Activated naive CD8-positive, alpha-beta T cell treated with anti-CD3 and anti-CD28 coated beads, Interleukin-2, amount 50 U/mL, for 16 hours (primary cell): ENCODE measurements at places on chromosomes 5 and 9.

- DNase-seq, result no peak
Observed at GRCh38 chr5:172801179-172801671, 30.2 kb upstream of the DUSP1 start.

DNA sequence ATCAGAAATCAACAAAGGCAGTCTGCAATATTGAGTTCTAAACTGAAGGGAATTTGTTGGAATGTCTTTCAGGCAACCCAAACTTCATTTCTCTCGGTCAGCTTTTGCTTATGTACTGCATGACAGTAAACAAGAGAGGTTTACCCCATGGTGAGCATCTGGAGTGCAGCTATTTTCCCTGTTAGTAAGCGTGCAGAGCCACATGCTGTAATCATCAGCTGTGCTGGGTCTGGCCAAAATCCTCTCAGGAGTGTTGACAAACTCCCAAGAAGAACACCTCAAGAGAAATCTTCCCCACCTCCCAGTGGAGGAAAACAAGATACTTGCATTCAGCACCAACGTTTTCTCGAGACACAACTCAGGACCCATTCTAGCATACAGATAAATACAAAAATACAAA, 83.6 kb upstream of the ADAMTSL1 start:
- no peak for DNase-seq

DNA sequence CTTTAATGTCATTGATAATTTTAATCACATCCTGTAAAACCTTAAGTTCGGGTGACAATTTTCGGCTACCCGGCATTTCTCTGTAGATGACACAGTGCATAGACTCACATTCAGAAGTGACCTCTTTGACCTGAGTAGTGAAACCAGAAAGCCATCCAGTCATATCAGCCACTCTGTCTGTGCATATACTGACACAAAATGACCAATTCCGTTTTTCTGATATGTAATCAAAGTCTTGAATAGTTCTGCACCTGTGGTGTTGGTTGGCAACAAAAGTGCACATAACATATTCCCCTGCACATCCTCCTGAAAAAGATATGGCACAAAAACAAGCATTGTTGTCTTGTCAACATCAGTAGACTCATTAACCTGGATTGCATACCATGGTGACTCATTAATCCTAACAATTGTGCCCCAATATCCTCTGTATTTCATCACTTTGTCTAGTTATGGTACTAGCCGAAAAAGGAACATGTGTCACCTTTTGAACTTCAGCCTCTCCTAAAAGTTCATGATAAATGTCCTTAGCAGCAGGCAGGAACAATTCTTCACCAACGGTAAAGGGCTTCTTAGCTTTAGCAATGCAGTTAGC, 4.6 kb upstream of the HNRNPA0 start:
- no peak for DNase-seq

DNA sequence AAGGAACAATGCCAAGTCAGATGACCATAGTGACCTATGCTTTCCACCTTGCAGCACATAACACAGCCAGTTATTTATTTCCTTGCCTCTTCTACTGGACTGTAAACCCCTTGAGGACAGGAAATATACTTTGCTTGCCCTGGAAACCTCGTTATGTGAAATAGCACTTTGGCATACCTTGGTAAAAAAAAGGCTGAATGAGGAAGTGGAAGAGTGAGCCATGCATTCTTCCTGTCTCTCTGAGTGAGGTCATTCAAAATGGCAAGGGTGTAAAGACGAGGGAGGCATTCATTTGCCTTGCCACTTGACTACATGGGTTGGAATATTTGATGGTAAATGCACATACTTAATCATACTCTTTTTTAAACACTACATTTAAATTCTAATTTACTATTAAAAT, 42.8 kb upstream of the SVEP1 start:
- no peak for DNase-seq

GRCh38 chr5:118789366-118789765, 199.0 kb downstream of the DTWD2 start:
- no peak for DNase-seq

DNA sequence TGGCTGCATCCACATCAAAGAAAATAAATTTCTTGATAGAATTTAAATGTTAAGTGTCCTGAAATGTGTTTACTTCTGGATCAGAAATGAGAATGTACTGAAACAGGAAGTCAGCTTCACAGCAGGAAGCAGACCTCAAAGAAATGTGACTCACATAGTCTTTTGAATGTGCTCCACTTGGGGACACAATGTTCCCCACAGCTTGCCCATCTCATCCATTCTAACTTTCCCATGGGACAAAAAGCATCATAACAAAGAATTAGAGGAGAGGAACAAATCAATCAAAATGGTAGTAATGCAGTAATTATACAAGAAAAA, 85.7 kb downstream of the GRAMD2B start:
- no peak for DNase-seq

- no peak for DNase-seq
Observed at GRCh38 chr5:7823594-7823993, 27.3 kb downstream of the CFAP90 start.
